ENCODE measurements at places on chromosomes 4 and X. TPM values are rescaled to one million over a fixed set of nuclear protein-coding genes. Genes with fewer than 3 reads are reported as not detected.

SNCA gene
- 31.6 TPM for total RNA-seq

EXOC1L gene
- total RNA-seq, result not detected

ATP11C gene
- 10.0 TPM for total RNA-seq

DMRTC1 gene
- not detected for total RNA-seq

C1QTNF7 gene
- not detected for total RNA-seq

EMCN gene
- total RNA-seq, result not detected

ARL9 gene
- under 0.01 TPM for total RNA-seq

ARX gene
- not detected for total RNA-seq

CXCL3 gene
- 0.26 TPM for total RNA-seq

NAA11 gene
- not detected for total RNA-seq

OTC gene
- total RNA-seq, result not detected
